ENCODE measurements at places on chromosomes 16 and 17.

DNA sequence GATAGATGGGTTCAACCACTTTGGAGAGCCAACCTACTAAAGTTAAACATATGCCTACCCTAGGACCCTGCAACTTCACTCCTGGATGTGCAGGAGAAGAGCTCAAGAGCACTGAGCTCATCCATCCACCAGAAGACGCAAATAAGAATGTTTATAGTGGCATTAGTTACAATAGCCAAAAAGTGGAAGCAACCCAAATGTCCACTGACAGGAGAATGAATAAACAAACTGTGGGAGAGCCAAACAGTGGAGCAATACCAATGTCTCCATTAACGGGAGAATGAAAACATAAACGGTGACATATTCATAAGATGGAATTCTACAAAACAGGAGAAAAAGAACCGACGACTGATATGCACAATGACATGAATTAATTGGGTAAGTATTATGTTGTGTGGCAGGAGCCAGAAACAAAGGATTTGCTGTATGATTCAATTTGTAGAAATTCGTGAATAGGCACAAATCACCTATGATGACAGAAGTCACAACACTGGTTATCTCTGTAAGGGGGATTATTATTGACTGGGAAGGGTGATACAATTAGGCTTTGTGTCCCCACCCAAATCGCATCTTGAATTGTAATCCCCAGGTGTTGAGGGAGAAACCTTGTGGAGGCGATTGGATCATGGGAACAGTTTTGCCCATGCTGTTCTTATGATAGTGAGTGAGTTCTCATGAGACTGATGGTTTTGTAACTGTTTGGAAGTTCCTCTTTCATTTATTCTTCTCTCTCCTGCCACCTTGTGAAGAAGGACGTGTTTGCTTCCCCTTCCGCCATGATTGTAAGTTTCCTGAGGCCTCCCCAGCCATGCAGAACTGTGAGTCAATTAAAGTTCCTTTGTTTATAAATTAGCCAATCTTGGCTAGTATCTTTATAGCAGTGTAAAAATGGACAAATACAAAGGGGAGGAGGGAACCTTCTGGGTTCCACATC lies 57.9 kb upstream of the PLCG2 start:
- DNase-seq, result no peak

- no peak for DNase-seq
Measured at GRCh38 chr17:58517378-58517927, 3.0 kb upstream of the MTMR4 start.

DNA sequence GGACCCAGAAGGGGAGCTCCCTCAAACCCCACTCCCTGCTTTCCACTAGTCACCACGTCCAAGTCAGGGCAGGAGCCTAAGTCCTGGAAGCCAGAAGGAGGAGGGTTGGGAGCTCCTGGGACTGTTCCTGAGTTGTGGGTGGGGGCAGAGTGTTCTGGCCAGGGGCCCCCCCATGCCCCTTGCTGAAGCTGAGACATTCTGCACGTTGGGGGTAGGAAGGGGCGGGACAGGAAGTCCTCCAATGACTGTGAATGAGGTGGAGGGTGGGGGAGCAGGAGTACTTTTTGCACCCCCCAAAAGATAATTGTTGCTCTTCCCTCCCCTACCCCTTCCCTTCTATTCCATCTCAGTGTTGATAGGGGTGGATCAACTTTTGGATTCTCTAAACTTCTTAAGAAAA lies 21.4 kb upstream of the C17orf113 start:
- DNase-seq, result no peak

GRCh38 chr17:32854832-32855389 lies 22.0 kb downstream of the MYO1D start:
- DNase-seq, result no peak

DNA sequence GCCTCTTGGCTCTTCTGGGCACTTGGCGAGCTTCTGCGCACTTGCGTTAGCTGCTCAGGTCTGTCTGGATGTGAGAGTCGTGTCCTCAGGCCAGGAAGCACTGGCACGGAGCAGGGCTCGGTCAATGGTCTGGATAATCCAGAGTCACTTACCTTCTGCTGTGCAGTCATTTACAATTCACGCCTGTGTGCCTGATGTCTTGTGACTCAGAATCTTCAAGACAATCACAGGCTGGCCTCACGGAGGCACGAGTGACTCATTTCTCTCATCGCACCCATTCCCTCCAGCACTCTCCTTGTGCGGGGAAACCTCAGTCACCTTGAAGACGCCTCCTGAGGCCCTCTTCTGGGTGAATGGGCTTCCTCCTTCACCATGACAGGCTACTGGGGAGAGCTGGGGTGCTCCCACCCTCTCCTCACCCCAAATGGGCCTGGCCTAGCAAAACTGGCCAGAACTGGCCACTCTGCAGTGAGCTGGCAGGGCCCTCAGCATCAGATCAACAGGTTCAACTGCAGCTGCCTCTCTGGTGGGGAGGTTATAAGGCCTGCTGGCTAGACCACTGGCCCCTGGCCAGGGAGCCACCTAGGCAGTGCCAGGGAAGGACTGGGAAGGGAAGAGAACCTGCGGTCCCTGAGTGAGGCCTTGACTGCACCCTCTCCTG lies 1.9 kb upstream of the CAPN15 start:
- DNase-seq, result peak; percentile 47

- no peak for DNase-seq
Measured at GRCh38 chr16:27182906-27183405, 20.4 kb upstream of the KDM8 start.

GRCh38 chr16:54125751-54126655 lies 160.6 kb downstream of the IRX3 start:
- no peak for DNase-seq

DNA sequence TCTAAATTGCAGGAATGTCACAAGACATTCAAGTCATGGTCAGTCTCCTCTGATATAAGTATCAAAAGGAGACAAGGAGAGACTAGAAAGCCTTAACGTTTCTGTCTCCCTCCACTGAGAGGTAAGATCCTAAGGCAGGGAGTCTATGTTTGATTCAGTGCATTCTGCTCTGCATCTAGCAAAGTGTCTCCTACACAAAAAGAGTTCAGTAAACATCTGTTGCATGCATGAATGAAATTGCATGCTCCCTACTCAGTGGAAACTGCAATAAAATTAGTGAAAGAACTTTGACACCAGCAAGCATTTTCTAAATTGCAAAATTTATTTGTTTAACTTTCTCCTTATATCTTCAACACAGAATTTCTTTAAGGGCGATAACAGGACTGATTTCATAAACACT lies 111.1 kb downstream of the ADAMTS18 start:
- no peak for DNase-seq

- no peak for DNase-seq
Measured at GRCh38 chr17:61309362-61310256, 90.0 kb upstream of the TBX2 start.

GRCh38 chr17:11880714-11881113 lies 116.6 kb downstream of the ZNF18 start:
- DNase-seq, result peak; percentile 19

- DNase-seq, result no peak
Measured at GRCh38 chr17:15966879-15967248, 21.9 kb downstream of the ADORA2B start.

DNA sequence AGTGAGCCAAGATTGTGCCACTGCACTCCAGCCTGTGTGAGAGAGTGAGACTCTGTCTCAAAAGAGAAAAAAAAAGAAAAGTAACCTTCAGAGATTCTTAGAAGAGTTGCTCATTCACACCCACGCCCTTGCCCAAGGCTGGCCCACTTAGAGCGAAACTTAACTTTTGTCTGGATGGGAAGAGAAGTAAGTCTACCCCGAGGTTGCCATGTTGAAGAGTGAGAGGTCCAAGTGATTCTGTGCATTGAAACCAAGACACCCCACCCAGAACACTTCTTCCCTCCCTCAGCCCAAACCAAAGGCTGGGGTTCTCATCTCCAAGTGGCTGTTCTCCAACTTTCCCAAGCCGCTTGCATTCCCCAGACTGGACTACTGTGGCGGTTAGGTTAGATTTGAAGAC lies 2.4 kb upstream of the CISD3 start:
- DNase-seq, result no peak

- DNase-seq, result no peak
Measured at GRCh38 chr17:35293151-35293847, 50.4 kb downstream of the SLFN5 start.

DNA sequence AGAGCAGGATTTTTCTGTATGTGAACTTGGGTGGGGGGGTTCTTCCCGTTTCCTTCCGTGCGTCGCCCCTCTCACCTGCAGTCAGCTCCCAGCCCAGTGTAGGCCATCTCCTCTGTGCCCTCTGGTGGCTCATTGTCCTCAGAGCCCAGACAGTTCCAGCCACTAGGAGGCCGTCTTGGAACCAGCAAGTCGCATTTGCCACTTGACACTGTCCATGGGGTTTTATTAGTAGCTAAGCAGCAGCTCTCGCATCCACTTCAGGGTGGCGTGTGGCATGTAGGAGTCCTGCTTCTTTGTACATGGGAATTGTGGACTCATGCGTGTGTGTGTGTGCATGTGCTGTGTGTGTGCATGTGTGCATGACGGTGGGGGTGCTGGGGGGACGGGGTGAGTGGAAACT lies 74.0 kb downstream of the SEC14L1 start:
- DNase-seq, result no peak

GRCh38 chr16:77409311-77409710 lies 25.5 kb downstream of the ADAMTS18 start:
- no peak for DNase-seq

GRCh38 chr17:59719526-59719925 lies 12.1 kb downstream of the VMP1 start:
- DNase-seq, result no peak

- DNase-seq, result no peak
Measured at GRCh38 chr17:14594690-14595089, 293.8 kb downstream of the HS3ST3B1 start.

- no peak for DNase-seq
Measured at GRCh38 chr16:81748476-81749198, 30.5 kb upstream of the PLCG2 start.

GRCh38 chr17:52202520-52203080 lies 44.1 kb upstream of the CA10 start:
- DNase-seq, result no peak

- DNase-seq, result no peak
Measured at GRCh38 chr17:75194879-75195278, 10.6 kb upstream of the NUP85 start.

GRCh38 chr16:86528061-86528929 lies 18.0 kb downstream of the FOXF1 start:
- DNase-seq, result no peak

- no peak for DNase-seq
Measured at GRCh38 chr17:71313866-71314265, 807.0 kb upstream of the SOX9 start.

DNA sequence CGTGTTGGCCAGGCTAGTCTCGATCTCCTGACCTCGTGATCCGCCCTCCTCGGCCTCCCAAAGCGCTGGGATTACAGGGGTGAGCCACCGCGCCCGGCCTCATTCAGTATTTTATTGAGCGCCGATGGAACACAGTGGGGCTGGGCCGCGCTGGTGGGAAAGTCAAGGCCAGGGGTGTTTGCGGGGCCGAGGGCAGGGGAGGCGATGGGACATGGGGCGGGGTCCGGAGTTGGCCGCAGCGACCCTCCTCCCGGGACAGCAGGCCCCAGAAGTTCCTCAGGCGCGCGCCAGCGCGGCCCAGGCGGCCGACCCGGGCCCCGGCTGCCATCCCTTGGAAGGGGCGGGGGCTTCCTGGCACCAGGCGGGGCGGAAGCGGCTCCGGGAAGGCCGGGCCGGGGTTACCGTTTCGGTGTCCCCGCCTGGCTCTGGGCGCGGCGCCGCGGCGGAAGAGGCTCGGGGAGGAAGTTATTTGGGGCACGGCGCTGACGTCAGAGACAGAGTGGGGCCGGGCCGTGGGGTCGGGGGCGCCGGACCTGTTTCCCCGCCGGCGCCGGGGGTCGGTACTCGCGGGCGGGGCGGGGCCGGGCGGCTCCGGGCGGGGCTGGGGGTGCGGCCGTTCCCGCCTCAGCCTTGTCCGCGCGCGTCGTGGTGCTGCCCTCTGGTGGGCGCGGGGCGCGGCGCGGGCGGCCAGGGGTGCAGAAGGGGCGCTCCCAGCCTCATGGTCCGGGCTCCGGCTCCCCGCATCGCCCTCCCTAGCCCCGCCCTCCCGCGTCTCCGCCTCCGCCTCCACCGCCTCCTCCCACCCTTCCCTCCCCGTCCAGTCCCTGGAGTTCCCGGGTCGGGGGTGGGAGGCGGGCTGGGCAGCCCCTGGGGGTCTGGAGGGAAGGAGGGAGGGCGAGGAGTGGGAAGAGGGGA lies 952 bp upstream of the PRSS27 start:
- peak; percentile 79 for DNase-seq

DNA sequence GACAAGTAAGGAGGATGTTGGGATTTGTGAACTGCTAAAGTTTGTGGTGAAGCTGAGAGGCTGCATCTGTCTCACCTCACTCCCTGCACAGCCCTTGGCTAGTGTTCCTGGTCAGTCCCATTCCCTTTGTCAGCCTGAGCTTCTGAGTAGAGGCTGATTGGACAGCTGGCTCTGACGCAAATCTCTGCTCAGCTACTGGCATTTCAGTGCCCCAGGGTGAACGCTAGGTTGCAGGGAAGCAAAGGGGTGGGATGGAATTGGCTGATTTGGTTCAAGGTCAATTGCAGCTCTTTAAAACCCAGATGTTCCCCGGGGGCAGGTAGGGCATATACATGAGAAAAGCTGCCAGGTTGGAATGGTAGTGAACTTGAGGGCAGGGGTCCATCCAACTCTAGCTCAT lies 23.1 kb upstream of the CNOT1 start:
- DNase-seq, result no peak

DNA sequence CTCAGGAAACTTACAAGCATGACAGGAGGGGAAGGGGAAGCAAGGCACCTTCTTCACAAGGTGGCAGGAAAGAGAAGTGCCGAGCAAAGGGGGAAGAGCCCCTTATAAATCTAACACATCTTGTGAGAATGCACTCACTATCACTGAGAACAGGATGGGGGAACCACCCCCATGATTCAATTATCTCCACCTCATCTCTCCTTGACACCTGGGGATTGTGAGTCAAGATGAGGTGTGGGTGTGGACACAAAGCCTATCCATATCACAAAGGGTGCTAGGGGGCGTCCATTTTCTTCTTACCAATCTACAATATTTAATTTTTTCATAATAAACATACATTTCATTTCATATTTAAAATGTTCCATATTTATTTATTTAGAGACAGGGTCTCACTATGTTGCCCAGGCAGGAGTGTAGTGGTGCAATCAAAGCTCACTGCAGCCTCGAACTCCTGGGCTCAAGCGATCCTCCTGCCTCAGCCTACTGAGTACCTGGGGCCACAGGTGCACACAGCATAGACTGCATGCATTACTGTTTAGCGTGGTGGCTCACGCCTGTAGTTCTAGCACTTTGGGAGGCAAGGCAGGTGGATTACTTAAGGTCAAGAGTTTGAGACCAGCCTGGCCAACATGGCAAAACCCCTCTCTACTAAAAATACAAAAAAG lies 26.5 kb upstream of the FAAP100 start:
- no peak for DNase-seq

- DNase-seq, result peak; percentile 76
Measured at GRCh38 chr16:1002399-1003166, 21.0 kb downstream of the SOX8 start.
